Naive thymus-derived CD8-positive, alpha-beta T cell (primary cell): ENCODE measurements at places on chromosomes 11 and 22. TPM values are rescaled to one million over a fixed set of nuclear protein-coding genes. Genes with fewer than 3 reads are reported as not detected.
A peak's percentile ranks its signal among the peaks of the same experiment; 100 is the strongest.

DNA sequence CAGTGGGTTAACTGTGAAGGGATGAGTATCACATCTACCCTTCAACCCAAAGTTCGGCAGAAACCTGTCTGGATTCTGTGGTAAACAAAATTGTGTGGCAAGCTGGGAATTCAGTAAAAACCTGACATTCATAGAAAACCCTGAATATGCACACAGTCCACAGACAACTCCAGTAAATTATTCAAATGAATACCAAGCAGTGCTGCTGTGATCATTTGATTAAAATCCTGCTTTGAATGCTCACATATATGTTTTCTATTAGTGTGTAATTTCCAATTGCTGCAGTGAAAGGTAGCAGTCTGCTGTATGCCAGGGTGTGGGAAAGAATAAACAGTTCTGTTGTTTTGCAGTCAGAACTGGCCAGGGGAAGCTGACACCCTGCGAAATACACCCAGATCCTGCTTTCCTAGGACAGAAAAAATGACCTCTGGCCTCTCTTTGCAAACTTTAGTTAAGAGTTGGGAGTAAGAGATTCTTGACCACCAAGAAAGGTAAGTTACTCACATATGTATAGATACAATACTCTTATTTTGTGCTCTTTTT lies 217.8 kb downstream of the FAM76B start:
- peaks cover 11% of the 10 kb centered on the region for H3K36me3 ChIP-seq
- no peaks in the 10 kb centered on the region for H3K27me3 ChIP-seq
- H3K27ac ChIP-seq, result no peak overlapping the region
- H3K4me3 ChIP-seq, result no peak overlapping the region
- no peaks in the 10 kb centered on the region for H3K4me1 ChIP-seq

- H3K4me3 ChIP-seq, result no peak overlapping the region
- peaks cover 4% of the 10 kb centered on the region for H3K36me3 ChIP-seq
- H3K27ac ChIP-seq, result no peak overlapping the region
- H3K4me1 ChIP-seq, result no peaks in the 10 kb centered on the region
- DNase-seq, result no peak
These were observed 28.7 kb upstream of the BARX2 start for GRCh38 chr11:129346916-129347315.

- H3K27me3 ChIP-seq, result no peaks in the 10 kb centered on the region
- peak overlapping the region; percentile 80 for H3K27ac ChIP-seq
- H3K4me3 ChIP-seq, result peak overlapping the region; percentile 54
These were observed 33.4 kb downstream of the GDPD5 start for GRCh38 chr11:75492181-75492820.

DNA sequence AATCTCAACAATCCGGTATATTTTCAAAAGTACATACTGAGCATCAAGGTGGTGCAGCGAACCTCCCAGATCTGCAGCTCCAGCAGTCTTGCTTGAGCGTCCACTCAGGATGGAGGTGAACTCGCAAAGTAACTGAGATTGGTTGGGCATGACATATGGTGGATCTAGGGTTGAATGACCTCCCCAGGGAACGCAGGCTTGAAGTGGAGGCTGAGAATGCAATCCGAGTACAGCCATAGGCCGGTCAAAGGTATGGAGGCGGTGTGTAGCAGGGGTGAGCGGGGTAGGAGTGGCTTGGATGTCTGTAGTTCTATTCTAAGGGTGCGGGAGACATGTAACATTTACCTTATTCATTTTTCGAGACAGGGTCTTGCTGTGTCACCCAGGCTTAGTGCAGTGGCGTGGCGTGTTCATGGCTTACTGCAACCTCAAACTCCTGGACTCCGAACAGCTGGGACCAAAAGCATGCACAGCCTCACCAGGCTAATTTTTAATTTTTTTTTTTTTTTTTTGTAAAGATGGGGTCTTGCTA lies 631 bp upstream of the C22orf39 start:
- H3K4me1 ChIP-seq, result peaks cover 38% of the 10 kb centered on the region
- no peak for DNase-seq
- H3K36me3 ChIP-seq, result peaks cover 37% of the 10 kb centered on the region
- no peaks in the 10 kb centered on the region for H3K27me3 ChIP-seq
- H3K4me3 ChIP-seq, result peak overlapping the region; percentile 94

GRCh38 chr11:96878299-96879051 lies 488.7 kb downstream of the JRKL start:
- no peaks in the 10 kb centered on the region for H3K27me3 ChIP-seq
- no peaks in the 10 kb centered on the region for H3K36me3 ChIP-seq
- H3K4me1 ChIP-seq, result no peaks in the 10 kb centered on the region
- H3K27ac ChIP-seq, result no peak overlapping the region

DNA sequence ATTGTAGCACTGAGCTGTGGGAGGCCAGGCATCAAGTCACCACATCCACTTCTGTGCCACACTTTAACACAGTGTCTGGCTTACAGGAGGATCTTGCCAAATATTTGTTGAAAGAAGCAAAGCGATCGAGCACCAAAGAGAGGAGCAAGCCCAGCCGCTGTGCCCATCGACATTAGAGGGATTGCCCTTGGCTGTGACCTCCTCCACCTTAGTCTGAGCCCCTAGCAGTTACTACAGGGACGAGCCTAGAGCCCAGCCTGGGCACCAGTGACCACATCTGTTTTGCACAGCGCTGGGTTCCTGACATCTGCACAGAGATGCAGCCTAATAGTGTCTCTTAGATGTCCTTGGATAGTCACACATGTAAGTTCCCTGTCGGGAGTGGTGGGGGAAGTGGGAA lies 17.7 kb downstream of the GRIK4 start:
- no peaks in the 10 kb centered on the region for H3K36me3 ChIP-seq
- H3K4me3 ChIP-seq, result no peak overlapping the region
- H3K4me1 ChIP-seq, result no peaks in the 10 kb centered on the region
- no peak overlapping the region for H3K27ac ChIP-seq
- peaks cover 9% of the 10 kb centered on the region for H3K27me3 ChIP-seq
- DNase-seq, result no peak

- no peak for DNase-seq
- no peak overlapping the region for H3K4me3 ChIP-seq
- no peaks in the 10 kb centered on the region for H3K4me1 ChIP-seq
- no peak overlapping the region for H3K27ac ChIP-seq
- H3K36me3 ChIP-seq, result peaks cover 4% of the 10 kb centered on the region
These were observed 32.2 kb upstream of the AQP11 start for GRCh38 chr11:77557553-77557952.

GRCh38 chr11:33869481-33870422 lies 22.1 kb downstream of the LMO2 start:
- peaks cover 83% of the 10 kb centered on the region for H3K27me3 ChIP-seq
- peak overlapping the region; percentile 92 for H3K4me3 ChIP-seq
- DNase-seq, result peak; percentile 17
- H3K36me3 ChIP-seq, result no peaks in the 10 kb centered on the region
- H3K4me1 ChIP-seq, result peaks cover 21% of the 10 kb centered on the region
- H3K27ac ChIP-seq, result peak overlapping the region; percentile 37

DNA sequence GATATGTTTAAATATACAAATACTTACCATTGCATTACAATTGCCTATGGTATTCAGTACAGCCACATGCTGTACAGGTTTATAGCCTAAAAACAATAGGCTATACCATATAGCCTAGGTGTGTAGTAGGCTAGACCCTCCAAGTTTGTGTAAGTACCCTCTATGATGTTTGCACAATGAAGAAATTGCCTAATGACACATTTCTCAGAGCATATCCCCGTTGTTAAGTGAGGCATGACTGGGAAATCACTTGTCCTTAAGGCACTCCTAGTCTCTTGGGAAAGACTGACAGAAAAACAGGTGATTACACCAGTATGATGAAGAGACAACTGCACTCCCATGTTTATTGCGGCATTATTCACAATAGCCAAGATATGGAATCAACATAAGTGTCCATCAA lies 187.2 kb downstream of the SPON1 start:
- peaks cover 7% of the 10 kb centered on the region for H3K36me3 ChIP-seq
- DNase-seq, result no peak
- H3K27me3 ChIP-seq, result no peaks in the 10 kb centered on the region
- H3K4me1 ChIP-seq, result peaks cover 2% of the 10 kb centered on the region
- no peak overlapping the region for H3K4me3 ChIP-seq

- H3K27me3 ChIP-seq, result no peaks in the 10 kb centered on the region
- peak overlapping the region; percentile 99 for H3K27ac ChIP-seq
- DNase-seq, result no peak
- no peaks in the 10 kb centered on the region for H3K36me3 ChIP-seq
These were observed 204.9 kb downstream of the CSNK2A3 start for GRCh38 chr11:11148104-11148509.

DNA sequence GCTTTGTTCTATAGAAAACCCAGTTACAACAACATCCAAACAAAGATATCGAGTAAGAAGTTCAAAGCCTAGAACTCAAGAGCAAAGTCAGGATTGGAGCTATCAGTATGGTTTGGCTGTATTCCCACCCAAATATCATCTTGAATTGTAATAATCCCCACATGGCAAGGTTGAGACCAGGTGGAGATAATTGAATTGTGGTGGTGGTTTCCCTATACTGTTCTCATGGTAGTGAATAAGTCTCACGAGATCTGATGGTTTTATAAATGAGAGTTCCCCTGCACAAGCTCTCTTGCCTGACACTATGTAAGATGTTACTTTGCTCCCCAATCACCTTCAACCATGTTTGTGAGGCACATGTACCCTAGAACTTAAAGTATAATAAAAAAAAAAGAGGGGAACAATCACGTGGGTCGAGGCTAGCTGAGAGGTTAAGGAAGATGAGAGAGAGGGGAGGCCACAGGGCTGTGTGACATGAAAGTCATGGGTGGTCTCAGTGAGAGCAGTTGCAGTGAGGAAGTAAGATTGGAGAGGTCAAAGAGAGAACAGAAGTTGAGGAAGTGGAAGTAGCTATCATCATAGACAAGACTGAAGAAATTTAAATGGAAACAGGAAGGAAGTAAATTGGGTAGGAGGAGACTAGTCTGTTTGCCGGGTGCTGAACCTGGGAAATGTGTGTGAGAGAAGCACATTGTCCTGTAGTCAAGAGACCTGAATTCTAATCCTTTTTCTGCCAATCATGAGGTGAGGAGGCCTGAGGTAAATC lies 80.1 kb upstream of the CD44 start:
- H3K4me3 ChIP-seq, result peak overlapping the region; percentile 25
- H3K36me3 ChIP-seq, result no peaks in the 10 kb centered on the region
- H3K27me3 ChIP-seq, result no peaks in the 10 kb centered on the region
- DNase-seq, result no peak
- peaks cover 35% of the 10 kb centered on the region for H3K4me1 ChIP-seq

GRCh38 chr22:45911601-45912271 lies 65.2 kb downstream of the WNT7B start:
- no peaks in the 10 kb centered on the region for H3K4me1 ChIP-seq
- H3K27me3 ChIP-seq, result peaks cover 3% of the 10 kb centered on the region
- H3K36me3 ChIP-seq, result peaks cover 5% of the 10 kb centered on the region
- no peak for DNase-seq

GRCh38 chr11:65851083-65851579 lies 6.8 kb downstream of the CFL1 start:
- no peak overlapping the region for H3K4me3 ChIP-seq
- no peaks in the 10 kb centered on the region for H3K27me3 ChIP-seq
- no peak overlapping the region for H3K27ac ChIP-seq

DNA sequence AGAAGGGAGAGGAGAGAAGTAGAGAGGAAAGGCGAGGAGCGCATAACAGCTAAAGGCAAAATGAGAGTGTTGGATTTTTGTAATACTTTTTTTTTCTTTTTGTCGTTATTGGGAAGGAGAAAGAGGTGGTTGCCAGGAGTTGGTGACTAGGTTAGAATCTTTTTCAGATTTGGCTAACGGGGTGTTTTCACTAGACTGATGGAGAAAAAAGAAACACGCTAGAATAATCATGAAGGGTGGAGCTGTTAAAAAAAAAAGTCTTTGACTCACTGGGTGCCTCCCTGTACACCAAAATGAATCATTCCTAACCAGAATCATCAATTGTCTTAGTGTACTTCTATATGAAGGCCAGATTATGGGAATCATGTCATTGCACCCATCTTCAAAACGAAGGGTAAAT lies 12.7 kb downstream of the BLID start:
- H3K27me3 ChIP-seq, result peaks cover 40% of the 10 kb centered on the region
- peaks cover 10% of the 10 kb centered on the region for H3K4me1 ChIP-seq
- H3K36me3 ChIP-seq, result no peaks in the 10 kb centered on the region

GRCh38 chr11:125429174-125429707 lies 66.8 kb downstream of the FEZ1 start:
- H3K36me3 ChIP-seq, result no peaks in the 10 kb centered on the region
- peak; percentile 7 for DNase-seq
- H3K4me1 ChIP-seq, result peaks cover 8% of the 10 kb centered on the region
- H3K27ac ChIP-seq, result no peak overlapping the region
- H3K27me3 ChIP-seq, result peaks cover 6% of the 10 kb centered on the region

- H3K4me3 ChIP-seq, result peak overlapping the region; percentile 49
- no peak for DNase-seq
- peak overlapping the region; percentile 88 for H3K27ac ChIP-seq
- peaks cover 96% of the 10 kb centered on the region for H3K4me1 ChIP-seq
- H3K27me3 ChIP-seq, result no peaks in the 10 kb centered on the region
These were observed 10.7 kb downstream of the STIM1 start for GRCh38 chr11:3866206-3866605.

- no peak overlapping the region for H3K4me3 ChIP-seq
- H3K36me3 ChIP-seq, result no peaks in the 10 kb centered on the region
- DNase-seq, result no peak
- no peak overlapping the region for H3K27ac ChIP-seq
These were observed 28.8 kb downstream of the PLAAT5 start for GRCh38 chr11:63462137-63462536.

NTM gene
- not detected for total RNA-seq

CHRM1 gene
- not detected for total RNA-seq

ART5 gene
- total RNA-seq, result not detected

OSBP2 gene
- total RNA-seq, result 1.8 TPM

SUSD2 gene
- total RNA-seq, result 1.9 TPM
